Skeletal muscle cell (primary cell): ENCODE measurements at places on chromosomes 1 and 21.

- no peak for DNase-seq
Measured at GRCh38 chr1:3020263-3020909, 881 bp upstream of the ACTRT2 start.

- DNase-seq, result no peak
Measured at GRCh38 chr1:96025062-96025461, 696.5 kb upstream of the PTBP2 start.

DNA sequence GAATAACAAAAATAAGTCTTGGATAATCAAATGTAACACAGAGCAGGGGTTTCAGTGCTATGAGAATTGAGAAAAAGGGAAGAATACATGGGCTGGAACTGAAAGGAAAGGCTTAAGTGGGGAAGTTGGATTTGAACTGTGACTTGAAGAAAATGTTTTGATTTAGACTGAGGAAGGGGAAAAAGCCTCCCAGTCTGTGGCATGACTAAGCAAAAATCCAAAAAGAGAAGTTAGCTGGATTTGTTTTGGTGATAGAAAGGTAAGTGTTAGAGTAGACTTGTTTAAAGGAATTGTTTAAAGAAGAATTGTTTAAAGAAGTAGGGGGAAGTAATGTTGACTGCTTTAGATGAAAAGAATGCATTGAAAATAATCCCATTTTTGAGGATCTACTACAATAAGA is 46.0 kb downstream of the KCNK2 start:
- no peak for DNase-seq

DNA sequence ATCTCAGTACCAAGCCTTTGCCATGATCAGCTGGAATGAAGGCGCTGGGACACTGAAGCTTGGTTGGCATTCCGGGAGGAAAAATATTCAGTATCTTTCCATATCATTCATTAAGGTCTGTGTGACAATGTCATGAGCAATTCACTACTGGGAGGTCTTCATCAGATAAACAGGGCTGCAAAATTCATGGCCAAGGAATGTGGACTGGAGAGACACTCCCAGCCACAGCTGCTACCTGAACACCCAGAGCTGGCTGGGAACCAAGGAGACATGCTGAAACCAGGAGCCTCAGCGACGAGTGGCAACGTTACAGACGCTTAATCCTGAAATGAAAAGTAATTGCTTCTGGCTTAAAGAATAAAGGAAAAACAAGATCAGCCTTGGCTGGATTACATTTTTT is 30.6 kb upstream of the DDAH1 start:
- DNase-seq, result no peak

DNA sequence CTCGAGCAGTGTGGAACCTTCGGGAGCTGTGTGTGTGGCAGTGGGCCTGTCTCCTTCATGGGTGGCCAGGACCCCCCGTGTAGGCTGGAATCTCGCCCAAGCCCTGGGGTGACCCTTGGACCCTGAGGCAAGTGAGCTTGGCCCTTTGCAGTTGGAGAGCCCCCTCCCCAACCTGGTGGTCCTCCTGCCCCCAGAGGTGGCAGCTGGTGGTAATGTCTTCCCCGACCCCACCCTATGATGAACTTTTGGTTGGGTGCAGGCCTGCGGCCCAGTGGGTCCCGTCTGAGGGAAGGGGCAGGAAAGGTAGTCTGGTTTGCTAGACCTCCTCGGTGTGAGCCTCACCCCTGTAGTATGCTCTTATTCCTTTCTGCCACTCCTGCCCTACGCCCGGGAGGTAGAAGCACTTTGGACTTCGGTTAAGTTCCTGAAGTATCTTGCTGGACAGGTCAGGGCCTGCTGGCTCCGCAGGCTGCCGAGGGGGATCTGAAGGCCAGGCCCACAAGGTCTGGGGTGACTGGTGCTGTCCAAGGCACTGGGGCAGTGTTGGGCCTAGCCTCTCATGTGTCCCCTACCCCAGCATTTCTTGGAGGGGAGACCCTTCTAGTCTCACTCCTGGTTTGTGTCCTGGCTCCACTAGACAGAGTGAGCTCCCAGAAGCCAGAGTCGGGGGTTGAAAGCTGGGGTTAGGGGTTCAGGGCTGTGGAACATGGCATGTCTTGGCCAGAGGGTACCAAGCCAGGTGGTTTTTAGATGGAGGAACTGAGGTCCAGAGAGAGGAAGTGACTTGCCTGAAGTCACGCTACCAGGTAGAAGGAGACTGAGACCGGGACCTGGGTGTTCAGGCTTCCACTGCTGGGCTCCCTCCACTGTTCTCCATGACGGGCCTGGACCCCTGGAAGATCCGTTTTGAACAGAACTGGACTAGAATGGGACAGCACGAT is 1.8 kb downstream of the ZNF362 start:
- DNase-seq, result no peak

DNA sequence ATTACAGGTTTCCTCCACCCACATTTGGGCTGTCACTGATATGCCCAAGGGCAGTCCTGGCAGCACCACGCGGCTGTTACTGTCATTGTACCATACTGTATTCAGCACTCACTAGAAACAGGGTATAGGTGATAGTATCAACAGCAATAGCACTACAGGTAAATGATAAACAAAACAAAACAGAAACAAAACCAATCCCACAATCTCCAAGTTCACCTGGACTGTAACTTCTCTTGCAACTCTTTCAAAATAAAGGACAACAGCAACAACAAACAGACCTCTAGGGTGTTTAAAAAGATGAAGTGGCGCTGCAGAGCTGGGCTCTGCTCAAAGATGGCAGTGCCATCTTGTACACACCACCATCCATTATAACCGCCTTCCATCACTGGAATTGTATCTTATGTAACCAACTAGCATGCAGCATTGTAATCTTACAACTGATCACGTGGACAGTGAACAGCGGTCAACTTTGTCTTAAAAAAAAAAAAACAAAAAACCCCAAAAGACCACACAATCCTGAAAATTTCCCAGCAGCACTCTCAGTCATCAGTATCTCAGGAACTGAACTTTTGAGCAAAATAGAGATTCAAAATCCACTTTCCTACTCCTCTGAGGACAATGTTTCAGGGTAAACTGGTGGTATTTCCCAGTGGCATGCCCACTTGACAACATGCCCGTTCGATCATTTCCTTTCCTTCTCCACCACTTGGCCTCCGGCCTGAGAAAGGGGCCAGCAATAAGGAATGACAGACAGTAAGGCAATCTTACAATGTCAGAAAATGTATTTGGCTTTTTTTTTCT is 3.8 kb downstream of the IRF2BP2 start:
- no peak for DNase-seq

GRCh38 chr1:46747683-46748288 is 28.9 kb upstream of the EFCAB14 start:
- DNase-seq, result no peak
